Osteoblast (primary cell): ENCODE measurements at places on chromosomes 2 and 18. TPM values are rescaled to one million over a fixed set of nuclear protein-coding genes. Genes with fewer than 3 reads are reported as not detected.

Gene FAM237A
- total RNA-seq = not detected in 2 replicates

Gene TRABD2A
- 2.9 and 3.5 TPM in 2 replicates for total RNA-seq

Gene ADGRF3
- under 0.01 and 0.59 TPM in 2 replicates for total RNA-seq

Gene PMAIP1
- 3.5 and 4.0 TPM in 2 replicates for total RNA-seq

Gene PFN4
- total RNA-seq = 0.88 TPM in 1 of 2 replicates, not detected in the other

Gene ELMOD3
- 20.9 and 22.1 TPM in 2 replicates for total RNA-seq

Gene RANBP2
- total RNA-seq = 67.2 and 74.9 TPM in 2 replicates

Gene G6PC2
- not detected in 2 replicates for total RNA-seq

Gene KANSL3
- 46.9 and 50.3 TPM in 2 replicates for total RNA-seq

Gene CROCC2
- total RNA-seq = under 0.01 TPM in 2 replicates

Gene TRAPPC12
- 67.0 and 67.5 TPM in 2 replicates for total RNA-seq

Gene PAX8
- total RNA-seq = 1.8 and 2.9 TPM in 2 replicates

Gene GNAL
- 0.59 and 0.72 TPM in 2 replicates for total RNA-seq

Gene ID2
- total RNA-seq = 139 and 168 TPM in 2 replicates

Gene FN1
- total RNA-seq = 18,025 and 18,800 TPM in 2 replicates

Gene CAPN14
- total RNA-seq = under 0.01 TPM in 2 replicates

Gene NEU2
- not detected in 2 replicates for total RNA-seq

Gene TNFRSF11A
- under 0.01 TPM in 2 replicates for total RNA-seq

Gene CBLN2
- under 0.01 TPM in 1 of 2 replicates, not detected in the other for total RNA-seq
